H1 (cell line): ENCODE measurements at places on chromosomes 7 and 10.
A peak's percentile ranks its signal among the peaks of the same experiment; 100 is the strongest.

GRCh38 chr10:110857265-110858171 is 14.2 kb upstream of the PDCD4 start:
- peak; percentile 35 for DNase-seq

DNA sequence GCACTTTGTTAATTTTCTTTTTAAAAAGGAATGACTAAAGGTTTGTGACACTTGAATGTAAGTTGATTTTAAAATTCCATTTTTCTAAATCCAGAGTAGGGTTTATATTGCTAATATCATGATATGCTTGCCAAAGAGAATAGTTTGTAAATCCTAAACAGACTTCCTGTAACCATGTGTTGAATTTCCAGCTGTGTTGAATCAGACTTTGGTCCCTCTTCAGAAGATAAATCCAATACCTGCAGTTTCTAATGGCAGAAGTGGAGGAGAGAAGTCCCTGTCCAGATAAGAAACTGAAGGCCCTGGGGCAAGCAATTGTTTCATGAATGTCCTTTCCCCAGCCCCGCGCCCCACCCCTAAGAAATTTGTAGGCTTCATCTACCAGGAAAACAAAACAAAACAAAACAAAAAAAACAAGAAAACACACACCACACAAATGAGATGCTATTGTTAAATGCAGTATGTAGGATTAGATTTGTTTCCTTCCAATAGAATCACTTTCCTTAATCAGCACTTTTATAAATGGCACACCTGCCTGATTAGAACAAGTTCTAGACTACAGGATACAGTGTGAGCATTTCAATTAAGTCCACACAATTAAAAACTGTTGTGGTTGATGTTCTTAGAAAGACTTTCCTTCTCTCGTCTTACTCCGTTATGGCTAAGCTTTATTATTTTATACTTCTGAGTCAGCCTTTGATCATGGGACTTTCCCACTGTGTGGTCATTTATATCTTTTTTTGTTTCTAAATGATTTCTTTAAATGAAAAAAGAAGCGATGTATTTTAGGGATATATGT is 122.8 kb downstream of the KAT6B start:
- no peak for DNase-seq

- no peak for DNase-seq
These were observed 11.0 kb upstream of the TLL2 start for GRCh38 chr10:96524741-96525140.

DNA sequence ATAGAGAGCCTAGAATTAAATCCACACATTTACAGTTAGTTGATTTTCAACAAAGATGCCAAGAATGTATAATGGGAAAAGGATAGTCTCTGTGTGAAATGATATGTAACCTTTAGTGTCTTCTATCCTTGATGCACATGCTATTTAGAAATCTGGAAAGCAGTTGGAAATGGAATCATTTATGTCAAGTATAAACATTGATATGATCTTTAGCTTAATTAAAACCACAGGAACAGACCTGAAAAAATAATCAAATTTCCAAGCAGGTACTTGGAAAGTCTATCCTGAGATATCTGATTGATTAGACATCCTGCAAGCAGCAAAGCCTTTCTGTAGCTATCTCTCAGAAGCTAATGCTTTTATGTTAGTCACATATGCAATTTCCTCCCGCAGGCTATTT is 24.4 kb upstream of the SRI start:
- DNase-seq: no peak

DNA sequence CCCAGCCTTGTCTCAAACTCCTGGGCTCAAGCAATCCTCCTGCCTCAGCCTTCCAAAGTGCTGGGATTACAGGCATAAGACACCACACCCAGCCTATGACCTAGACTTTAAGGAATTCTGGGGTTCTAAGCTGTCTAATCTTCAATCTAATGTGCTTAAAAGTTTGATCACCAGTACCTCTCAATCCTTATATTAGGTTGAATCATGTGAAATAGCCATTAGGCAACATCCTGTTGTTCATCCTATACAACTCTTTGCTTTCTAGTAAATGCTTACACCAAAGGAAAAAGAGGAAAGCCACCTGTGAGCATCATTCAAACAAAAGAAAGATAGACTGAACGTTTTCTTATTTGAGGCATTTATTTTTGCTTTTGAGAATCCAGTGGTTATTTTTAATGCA is 56.0 kb downstream of the ATOH7 start:
- DNase-seq: no peak

- no peak for DNase-seq
These were observed 3.0 kb downstream of the ASZ1 start for GRCh38 chr7:117424090-117424829.

DNA sequence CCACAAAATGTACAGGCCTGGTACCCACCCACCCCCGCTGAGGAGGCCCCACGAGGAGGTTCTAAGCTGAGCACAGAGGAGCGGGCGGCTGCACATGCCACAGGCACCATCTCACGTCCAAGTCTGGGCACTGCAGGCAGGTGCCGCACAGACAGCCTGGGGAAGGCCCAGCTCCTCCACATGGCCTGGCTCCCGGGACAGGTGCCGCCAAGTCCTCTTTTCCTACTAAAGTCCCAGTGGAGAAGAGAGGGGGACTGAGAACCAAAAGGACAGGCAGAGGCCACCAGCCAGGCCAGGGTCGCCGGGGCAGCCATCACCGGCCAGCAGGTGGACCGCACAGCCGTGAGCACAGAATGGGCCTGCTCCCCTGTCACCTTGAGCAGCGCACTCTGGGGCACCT is 91.1 kb downstream of the MAD1L1 start:
- DNase-seq: no peak

DNA sequence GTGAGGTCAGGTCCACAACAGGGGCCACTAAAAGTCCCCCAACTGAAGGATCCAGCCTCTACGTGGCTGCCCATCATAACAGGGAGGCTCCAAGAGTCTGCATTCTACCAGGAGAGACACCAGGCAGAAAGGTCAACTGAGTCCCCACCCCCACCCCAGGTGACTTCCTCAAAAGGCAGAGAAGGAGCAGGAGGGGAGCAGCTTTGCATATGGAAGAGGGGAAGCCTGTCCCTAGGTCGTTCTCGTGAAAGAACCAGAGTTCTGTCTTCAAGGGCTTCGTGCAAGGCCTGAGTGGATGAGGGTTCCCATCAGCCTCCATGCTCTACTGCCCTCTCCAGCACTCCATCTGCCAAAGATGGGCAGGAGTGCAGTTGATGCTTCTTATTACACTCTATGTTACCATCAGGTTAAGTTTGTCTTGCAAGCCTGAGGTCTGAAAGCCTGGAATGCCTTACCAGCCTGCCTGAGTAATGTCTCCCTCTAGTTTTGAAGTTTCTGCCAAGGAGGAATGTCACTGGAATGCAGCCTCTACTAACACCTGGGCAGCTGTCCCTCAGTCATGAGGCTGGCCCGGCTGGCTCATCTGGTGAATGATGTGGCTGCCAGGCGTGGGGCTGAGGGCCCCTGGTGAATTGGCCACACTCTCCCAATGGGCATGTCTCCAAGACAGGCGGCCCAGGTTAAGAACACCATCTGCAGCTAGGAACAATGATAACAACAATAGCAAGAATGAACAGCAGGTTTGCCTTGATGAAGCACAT is 54.3 kb upstream of the SMNDC1 start:
- DNase-seq: no peak

GRCh38 chr10:89175816-89176215 is 31.3 kb downstream of the CH25H start:
- DNase-seq: no peak

DNA sequence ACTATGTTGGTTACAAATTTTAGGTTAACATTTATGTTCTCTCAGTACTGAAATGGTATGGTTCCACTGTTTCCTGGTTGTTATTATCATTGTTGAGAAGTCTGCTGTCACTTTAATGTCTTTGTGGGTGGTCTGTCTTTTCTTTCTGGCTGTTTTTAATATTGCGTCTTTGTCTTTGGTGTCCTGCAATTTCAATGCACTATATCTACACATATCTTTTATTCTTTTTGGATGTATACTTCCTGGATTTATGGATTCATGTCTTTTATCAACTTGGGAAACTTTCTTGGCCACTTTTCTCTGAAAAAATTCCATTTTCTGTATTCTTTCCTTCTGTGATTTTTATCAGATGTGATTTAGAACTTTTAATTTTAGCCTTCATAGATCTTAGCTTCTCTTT is 250.2 kb downstream of the BUB3 start:
- no peak for DNase-seq

GRCh38 chr7:15684871-15685270 is 1.6 kb downstream of the MEOX2 start:
- DNase-seq: no peak

- DNase-seq: no peak
These were observed 99.5 kb downstream of the ADAM12 start for GRCh38 chr10:126288547-126289493.

- peak; percentile 59 for DNase-seq
These were observed 60.9 kb downstream of the BAMBI start for GRCh38 chr10:28738200-28738599.

DNA sequence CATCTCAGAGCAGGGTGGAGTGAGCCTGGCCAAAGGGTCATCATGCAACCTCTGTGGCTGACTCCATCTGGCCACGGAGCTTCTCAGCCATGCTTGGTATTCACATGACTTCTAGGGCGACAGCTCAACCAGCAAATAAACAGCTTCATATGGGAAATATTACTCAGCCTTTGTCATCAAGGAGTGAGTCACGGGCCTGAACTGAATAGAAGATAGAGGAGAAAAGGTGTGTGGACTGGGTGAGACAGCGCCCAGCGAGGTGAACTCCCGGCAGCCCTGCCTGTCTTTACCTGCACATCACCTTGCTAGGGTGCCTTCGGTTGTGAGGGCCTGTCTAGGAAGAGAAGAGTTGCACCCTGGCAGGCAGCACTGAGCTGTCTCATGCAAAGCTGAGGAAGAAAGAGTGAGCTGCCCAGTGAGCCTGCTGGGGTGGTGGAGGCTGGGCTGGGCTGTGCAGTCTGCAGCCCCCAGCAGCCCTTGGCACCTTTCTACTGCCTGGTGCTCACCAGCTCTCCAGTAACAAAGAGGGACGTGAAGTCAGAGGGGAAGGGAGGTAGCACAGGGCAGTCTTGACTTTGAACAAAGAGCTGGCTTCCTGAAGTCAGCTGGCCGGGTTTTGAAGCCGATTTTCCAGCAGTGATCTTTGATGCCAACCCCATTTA is 114.2 kb downstream of the EGFR start:
- DNase-seq: no peak

DNA sequence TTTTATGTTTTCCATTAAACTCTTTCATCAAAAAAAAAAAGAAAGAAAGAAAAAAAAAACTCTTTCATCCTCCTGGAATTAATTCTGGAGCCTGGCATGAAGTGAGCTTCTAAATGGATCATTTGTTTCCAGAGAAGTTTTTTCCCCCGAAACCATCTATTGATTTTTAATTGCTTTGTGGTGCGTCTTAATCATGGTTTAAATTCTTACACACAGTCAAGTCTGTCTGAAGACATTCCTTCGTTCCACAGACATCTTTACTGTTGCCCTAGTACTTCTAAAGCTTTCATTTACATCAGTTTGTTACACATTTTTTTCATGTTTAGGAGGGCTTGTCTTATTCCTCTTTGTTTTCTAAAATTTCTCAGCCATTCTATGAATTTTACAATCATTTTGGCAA is 493.4 kb upstream of the FOXK1 start:
- no peak for DNase-seq

GRCh38 chr7:75967487-75967997 is 26.9 kb downstream of the TMEM120A start:
- no peak for DNase-seq

DNA sequence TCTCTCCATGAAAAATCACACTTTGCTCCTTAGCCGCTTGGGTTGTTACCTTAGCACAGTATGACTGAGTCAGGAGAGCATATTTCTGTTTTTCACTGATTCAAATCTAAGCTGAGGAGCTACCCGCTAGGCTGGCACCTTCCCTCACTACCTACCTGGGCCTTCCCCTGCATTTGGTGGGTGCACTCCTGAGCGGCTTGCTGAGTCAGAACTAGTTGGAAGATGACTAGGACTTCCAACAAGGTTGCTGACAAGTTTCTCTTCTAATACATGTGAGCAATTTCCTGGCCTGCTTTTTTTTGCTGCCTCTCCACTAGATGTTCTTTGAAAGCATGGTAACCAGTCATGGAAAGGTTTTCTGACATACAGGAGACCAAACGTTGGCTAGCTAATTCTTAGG is 43.8 kb upstream of the SEC61G start:
- no peak for DNase-seq

DNA sequence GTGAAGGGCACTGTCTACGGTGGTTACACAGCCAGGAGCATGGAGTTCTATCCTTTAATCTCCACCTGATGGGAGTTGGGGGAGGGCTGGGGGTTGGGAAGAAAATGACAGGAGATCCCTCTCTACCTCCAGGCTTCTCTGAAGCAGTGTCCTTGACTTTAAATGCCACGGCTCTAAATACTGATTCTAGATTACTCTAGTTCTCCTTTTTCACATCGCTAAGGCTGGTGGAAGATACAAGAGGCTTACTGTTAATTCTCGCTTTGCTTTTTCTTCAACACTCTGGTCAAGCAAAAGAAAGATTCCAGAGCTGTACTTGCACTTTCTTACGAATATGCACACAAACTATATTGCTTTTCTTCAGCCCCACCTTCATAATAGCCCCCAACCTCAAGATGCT is 30.5 kb downstream of the ARL3 start:
- no peak for DNase-seq

DNA sequence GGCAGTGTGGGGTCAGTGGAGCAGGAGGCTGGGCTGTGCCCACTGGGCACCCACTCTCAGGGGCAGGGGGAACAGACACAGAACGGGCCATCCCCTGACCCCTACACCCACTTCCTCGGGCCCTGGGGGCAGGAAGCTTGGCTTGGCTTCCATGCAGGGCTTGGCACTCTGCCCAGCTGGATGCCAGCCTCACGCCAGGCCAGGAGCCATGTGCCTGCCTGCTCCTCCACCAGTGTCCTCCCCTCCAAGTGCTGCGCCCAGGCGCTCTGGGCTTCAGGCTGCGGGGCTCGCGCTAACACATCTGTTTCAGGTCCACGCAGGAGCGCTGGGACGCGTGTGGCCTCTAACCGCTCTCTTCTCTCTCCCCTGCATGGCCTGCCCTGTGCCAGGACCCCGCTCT is 12.7 kb downstream of the LDB3 start:
- DNase-seq: no peak
